ENCODE measurements at places on chromosomes 11 and 22.

- no peak for DNase-seq
Observed at GRCh38 chr11:65834202-65834601, 439 bp downstream of the SNX32 start.

GRCh38 chr11:1780700-1781592 is 17.2 kb upstream of the CTSD start:
- no peak for DNase-seq

GRCh38 chr11:21289686-21290085 is 620.3 kb downstream of the NELL1 start:
- no peak for DNase-seq

GRCh38 chr11:130722401-130722800 is 193.9 kb downstream of the SNX19 start:
- no peak for DNase-seq

GRCh38 chr22:28448625-28449024 is 231.0 kb downstream of the TTC28 start:
- no peak for DNase-seq

DNA sequence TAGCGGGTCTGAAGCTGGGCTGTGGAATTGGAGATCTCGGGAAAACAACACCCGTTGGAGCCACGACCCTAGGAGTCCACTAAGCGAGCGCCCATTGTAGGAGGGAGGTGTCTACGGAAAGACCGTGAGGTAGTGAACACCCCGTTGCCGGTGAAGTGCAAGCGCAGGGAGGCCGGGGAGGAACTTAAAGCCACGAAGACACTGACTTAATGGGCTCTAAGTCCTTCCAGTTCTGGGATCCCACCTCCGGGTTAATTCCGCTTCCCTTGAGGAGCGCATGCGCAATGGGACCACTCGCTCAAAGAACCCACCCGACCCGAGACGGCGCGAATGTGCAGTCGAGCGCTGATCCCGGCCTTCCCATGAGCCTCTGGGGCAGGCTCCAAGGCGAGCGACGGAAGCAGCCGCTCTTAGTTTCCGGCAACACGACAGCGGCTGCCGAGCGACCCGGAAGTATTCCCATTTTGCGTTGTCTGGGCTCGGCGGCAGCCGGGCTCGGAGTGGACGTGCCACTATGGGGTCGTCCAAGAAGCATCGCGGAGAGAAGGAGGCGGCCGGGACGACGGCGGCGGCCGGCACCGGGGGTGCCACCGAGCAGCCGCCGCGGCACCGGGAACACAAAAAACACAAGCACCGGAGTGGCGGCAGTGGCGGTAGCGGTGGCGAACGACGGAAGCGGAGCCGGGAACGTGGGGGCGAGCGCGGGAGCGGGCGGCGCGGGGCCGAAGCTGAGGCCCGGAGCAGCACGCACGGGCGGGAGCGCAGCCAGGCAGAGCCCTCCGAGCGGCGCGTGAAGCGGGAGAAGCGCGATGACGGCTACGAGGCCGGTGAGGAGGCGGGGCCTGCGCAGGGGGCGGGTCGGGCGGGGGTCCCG is at the start of gene SART1:
Gene SART1 (plus strand): TSS at position 468 of the 874 bp plus-strand sequence. CDS start 47 bp downstream, at position 515.
- DNase-seq = peak; percentile 98

DNA sequence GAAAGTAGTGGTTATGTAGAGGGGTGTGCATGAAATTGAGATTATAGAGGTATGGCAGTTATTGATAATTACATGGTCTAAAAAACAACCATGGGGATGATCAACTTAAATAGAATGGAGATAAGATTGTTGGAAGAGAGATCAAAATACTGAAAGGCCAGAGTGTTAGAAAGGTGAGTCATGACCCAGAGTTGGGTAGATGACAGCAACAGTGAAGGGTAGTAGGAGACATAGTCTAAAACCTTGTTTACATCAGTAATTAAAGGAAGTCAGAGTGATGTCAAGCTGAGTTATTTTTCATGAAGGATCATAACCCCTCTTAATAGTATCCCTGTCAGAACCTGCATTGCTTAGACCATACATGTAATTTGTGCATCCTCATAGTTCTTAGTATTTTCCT is 110.9 kb downstream of the ELP4 start:
- no peak for DNase-seq

GRCh38 chr11:65435411-65435931 is 12.9 kb downstream of the NEAT1 start:
- peak; percentile 71 for DNase-seq

DNA sequence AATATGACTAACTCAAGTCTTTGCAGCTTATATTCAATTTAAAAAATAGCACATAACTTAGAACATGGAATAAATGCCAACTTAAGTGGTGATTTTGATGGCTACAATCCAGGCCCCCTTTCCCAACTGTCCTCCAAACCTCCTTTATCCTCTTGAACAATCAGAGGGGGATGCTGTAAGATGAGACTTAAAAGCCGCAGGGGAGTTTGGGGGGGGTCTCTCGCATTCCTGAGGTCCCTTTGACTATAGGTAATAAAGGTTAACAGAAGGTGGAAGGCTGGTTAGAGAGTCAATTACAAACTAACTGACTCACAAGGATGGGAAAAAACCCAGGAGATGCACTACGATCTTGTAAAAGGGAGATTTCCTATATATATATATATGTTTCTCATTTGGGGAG is 101.8 kb downstream of the KIRREL3 start:
- DNase-seq = no peak

GRCh38 chr11:66012946-66013761 is 1.3 kb downstream of the CST6 start:
- DNase-seq = no peak

- no peak for DNase-seq
Observed at GRCh38 chr11:23497040-23497439, 636.8 kb upstream of the CCDC179 start.

GRCh38 chr11:94885133-94885532 is 88.2 kb downstream of the CWC15 start:
- no peak for DNase-seq

- DNase-seq = no peak
Observed at GRCh38 chr11:73752216-73752867, 8.5 kb downstream of the RAB6A start.

GRCh38 chr22:35446365-35446764 is 46.4 kb downstream of the MCM5 start:
- DNase-seq = no peak

DNA sequence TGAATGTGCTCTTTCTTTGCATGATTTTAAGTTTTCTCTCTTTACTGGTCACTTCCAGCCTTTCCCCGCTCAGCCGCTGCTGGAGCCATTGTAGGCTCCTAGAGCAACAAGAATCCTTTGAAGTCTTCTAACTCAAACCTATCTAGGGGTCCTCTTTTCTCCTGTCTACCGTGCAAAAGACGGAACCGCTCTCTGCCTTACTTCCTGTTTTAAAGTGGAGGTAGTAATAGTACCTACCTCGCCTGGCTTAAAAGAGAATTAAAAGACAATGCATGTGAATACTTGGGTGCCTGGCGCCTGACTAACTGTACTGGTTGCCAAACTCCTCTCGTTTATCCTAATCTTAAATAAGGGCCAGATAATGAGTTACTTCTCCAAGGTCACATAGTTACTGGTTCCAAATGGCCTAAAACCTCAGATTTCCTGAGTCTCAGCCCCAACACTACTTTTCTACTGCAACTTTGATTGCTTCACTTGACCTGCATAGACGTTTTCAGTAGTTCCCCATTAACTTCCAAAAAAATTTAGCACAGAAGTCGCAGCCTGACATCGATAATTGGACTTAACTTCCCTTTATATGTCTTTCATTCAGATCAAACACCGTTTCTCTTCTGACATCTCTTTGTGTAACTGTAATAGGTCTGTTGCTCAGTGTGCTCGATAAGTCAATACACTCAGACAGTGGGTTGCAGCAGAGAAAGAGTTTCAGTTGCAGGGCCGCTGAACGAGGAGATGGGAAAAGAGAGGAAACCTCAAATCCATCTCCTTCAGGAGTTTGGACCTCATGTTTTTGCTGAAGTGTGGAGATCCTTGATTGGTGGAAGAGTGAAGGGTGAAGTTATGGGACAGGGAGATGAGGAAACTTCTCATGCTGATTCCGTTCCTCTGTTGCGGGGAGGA is 891 bp downstream of the SAMM50 start:
- no peak for DNase-seq

GRCh38 chr22:40002935-40003715 is 8.4 kb downstream of the FAM83F start:
- peak; percentile 59 for DNase-seq

GRCh38 chr11:1943576-1943975 is 3.6 kb upstream of the MRPL23 start:
- no peak for DNase-seq

- no peak for DNase-seq
Observed at GRCh38 chr11:8503910-8504364, 90.1 kb downstream of the STK33 start.

- DNase-seq = no peak
Observed at GRCh38 chr11:64094463-64095260, 58.9 kb downstream of the FLRT1 start.

GRCh38 chr11:30774496-30775232 is 188.5 kb upstream of the MPPED2 start:
- no peak for DNase-seq

- DNase-seq = no peak
Observed at GRCh38 chr22:30602049-30602448, 4.9 kb upstream of the TCN2 start.

DNA sequence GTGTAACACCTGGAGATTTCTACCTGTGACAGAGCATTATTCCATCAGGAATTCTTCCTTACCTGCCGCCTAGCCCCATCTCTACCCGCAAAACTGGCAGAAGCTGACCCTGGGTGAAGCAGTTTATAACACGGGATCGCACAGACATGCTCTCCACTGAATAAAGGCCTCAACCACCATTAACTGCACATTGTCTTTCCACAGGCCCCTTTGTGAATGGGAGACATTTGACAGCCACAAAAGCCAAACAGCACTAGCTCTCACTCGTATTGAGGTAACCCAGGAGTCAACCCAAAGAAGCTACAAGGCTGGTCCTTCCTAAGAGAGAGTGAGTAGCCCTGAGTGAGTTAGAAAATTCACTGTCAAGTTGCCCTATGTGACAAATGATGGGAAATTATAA is 135.6 kb downstream of the RCN1 start:
- no peak for DNase-seq

- DNase-seq = no peak
Observed at GRCh38 chr22:41360126-41360525, 21.6 kb upstream of the TEF start.

- DNase-seq = no peak
Observed at GRCh38 chr11:86388198-86388597, 13.5 kb downstream of the CCDC81 start.

DNA sequence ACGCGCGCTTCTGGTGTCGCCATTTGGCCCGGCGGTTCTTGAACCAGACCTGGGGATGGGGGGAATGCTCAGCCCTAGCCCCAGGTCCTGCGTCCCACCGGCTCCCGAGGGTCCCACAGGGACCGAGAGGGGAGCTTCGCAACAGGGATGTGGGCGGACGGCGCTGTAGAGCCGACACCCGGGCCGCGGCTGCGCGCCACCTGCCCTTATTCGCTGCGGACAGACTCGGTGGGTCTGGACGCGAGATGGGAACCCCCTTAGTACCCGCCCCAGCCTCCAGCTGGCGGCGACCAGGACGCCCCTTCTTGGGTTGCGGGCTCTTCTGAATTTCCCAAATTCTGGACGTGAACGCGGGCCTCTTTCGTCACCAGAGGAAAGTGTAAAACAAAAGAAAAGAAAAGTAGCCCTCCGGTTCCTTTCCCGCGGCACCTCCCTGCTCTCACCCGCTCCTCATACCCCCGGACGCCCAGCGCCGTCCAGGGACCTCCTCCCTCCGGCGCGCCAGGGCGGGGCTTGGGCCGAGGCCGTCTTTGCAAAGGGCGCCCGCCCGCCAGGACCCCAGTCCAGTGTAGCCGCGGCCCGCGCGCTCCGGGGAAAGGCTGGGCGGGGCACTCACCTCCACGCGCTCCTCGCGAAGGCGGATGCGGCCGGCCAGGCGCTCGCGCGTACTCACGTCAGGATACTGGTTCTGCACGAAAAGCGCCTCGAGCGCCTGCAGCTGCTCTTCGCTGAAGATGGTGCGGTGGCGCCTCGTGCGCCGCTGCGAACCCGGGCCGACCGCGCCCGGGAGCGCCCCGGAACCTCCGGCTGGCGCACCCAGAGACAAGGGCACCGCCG is 827 bp downstream of the GSC2 start:
- DNase-seq = no peak

DNA sequence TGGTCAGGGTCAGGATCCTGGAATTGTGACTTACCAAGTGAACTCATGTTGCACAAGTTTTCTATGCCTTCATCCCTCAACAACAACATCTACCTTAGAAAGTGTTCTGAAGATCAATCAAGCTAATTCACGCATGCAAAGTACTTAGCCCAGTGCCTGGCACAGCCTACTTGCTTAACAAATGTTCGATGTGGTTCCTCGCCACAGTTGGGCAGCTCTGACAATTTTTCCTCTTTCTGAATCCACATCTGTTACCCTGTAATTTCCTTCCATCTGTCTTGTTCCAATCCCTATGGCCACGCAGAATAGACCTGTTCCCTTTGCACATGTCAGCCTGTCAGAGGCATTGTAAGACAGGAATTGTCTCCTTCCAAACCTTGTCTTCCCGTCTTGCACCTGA is 1415.2 kb downstream of the TBC1D22A start:
- peak; percentile 11 for DNase-seq

- DNase-seq = no peak
Observed at GRCh38 chr11:27178859-27179258, 138.2 kb downstream of the BBOX1 start.

DNA sequence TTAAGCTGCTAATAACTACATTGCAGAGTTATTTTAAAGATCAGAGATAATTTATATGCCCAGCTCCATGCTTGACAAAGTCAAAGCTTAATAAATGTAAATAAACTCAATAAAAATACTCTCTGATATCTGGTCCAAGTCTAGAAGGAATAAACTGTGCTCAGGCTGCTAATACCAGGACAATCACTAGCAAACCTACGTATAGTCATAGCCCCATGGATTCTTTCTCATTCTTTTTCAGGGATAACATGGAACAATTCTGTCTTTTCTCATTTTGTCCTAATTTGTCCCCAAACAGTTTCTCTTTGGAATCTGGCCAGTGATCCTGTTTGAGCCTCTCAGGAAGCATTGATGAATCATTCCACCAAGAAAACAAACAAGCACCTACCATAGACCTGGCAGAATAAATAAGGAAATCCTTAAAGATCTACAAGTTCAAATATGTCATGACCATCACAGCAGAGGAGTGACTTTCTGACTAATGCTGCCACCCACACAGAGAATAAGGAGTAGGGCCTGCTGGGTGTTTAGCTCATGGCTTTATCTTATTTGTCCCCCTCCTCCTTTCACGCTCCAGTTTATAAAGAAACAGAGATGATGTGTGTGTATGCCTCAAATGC is 14.1 kb upstream of the B3GNT6 start:
- no peak for DNase-seq

- no peak for DNase-seq
Observed at GRCh38 chr22:38353142-38353629, 36.0 kb upstream of the CSNK1E start.

DNA sequence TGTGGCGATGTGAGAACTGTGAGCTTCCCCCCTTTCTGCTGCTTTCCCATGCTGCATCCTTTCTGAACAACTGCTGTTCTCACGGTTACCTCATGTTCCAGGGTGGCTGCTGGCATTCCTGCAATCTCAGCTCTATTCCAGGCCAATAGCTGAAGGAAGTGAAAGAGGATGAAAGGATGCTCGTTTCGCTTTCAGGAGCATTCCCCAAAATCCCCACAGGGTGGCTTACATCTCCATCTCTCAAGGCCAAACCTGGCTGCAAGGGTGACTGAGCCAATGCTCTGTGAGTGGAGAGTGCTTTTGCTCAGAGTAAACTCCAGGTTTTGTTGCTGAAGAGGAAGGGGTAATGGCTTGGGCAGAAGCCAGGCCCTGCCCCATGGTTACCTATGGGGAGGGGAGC is 848.2 kb downstream of the BRD1 start:
- DNase-seq = no peak

GRCh38 chr11:20178976-20179375 is 18.7 kb upstream of the DBX1 start:
- no peak for DNase-seq

GRCh38 chr11:8262552-8263108 is 1.0 kb downstream of the LMO1 start:
- peak; percentile 71 for DNase-seq

Measured in coronary artery (tissue), 2 donors.